ENCODE measurements at places on chromosomes 1 and 21.

- DNase-seq: no peak
Observed at GRCh38 chr21:35699361-35699760, 361.0 kb downstream of the SETD4 start.

DNA sequence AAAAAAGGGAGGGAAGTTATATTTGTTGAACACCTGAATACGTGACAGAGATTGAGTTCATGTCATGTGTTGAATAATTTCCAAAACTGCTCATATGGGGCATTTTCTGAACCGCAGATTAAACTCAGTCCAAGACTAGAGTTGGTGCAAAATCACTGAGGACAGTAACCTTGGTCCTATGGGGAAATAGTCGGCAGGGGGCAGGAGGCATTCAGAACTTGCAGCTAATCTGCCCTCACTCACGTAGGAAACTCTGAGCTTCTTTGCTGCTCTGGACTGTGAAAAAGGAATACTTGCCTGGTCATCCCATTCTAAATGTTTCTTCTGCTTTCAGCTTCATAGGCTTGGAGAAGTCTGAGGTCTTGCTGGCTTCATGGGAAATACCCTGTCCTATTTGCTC, 228.3 kb upstream of the ZP4 start:
- no peak for DNase-seq

GRCh38 chr1:84653130-84653677, 37.1 kb downstream of the SSX2IP start:
- DNase-seq: no peak

GRCh38 chr1:44246806-44247205, 33.5 kb downstream of the DMAP1 start:
- no peak for DNase-seq

- no peak for DNase-seq
Observed at GRCh38 chr1:20936621-20937020, 149.5 kb upstream of the HP1BP3 start.

DNA sequence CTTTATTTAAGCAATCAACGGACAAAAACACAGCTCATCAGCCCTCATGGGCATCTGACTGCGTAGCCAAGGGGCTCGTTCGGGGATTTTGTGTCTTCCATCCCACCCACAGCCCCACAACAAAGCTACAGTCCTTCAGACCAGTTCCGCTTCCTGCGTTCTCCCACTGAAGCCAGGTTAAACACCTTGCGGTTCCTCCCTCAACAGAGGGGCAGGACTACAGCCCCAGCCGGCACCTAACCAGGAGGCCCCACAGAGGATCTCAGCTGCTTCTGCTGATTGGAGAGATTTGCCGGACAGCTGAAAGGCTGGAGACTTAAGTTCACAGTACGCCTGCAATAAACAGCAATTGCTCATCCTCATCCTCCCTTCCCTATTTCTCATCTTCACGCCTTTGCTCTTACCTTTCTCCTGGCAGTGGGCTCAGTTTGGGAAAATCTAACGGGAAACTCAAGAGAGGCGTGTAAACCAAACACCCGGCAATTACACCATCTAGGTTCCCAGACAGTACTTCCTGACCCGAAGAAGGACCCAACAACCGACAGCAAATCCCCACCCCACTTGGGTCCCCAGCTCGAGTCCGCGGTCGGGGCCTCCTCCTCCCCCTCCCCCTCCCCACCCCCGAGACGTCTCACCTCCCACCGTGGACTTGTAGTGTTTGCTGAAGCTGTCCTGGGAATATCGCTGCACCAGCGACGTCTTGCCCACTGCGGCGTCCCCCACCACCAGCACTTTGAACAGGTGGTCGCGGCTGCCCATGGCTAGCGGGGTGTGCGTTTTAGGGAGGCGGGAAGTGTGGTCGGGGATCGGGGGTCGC, 876 bp downstream of the RAB29 start:
- DNase-seq: peak; percentile 27

DNA sequence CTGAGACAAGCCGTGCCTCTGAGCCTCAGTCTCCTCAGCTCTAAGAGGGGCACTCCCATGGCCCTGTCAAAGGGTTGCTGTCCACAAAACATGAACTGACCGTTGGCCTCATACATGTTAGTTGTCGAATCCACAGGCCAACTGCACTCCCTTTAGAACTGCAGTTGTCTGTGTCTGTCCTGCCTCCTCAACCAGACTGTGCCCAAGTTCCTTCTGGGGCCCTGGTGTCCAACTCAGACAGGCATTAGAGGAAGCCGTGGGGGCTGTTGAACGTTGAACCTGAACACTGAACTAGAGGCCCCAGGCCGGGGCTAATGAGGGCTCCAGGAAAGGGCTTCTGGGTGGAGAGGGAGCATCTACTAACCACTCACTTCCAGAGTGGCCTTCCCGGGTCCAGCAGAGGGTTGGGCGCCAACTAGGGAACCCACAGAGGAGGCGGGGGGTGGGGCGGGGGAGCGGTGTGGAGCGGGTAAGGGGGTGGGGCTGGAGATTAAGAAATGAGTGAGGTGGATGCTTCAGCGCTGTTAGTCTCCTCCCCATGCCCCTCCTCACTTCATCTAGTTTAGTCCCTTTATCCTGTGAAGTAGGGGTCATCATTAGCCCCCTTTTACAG, at the start of gene RAB42:
Gene RAB42 (plus strand): TSS at position 558 of the 613 bp plus-strand sequence. CDS start 247 bp downstream, outside the sequence.
- no peak for DNase-seq

DNA sequence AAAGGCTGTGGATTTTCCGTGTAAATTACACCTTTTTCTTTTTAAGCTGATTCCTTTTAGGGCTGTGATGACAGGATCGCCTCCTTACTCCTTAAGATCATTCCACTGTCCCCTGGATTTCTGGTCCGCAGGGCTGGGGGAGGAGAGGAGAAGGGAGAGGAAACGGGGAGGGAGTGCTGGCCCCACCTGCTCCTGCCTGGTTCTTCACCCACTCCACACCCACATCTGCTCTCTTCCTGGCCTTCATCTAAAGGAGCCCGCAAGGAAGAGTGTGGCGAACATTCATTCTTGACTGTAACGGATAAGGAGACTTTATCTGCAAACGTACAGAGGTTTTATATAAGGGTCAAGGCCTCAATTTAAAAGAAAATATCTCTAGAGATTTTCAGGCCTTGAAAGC, 242.0 kb downstream of the RHOU start:
- DNase-seq: no peak

DNA sequence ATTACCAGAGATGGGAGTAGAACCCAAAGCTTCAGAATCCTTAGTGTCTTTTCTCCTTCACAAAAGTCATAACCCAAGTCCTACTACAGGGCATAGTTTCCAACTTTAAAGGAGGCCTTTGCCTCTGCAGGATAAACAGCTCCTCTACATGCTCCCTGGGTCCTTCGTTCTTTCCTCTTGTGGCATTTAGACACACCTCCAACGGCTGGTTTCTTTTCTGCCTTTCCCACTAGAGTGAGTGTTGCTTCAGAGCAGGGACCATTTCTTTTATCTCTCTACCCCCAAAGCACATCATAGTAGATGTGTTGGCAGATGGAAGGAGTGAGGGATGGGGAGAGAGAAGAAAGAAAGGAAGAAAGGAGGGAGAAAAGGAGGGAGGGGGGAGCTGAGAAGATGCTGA, 144.7 kb upstream of the SPATA6 start:
- DNase-seq: no peak

- no peak for DNase-seq
Observed at GRCh38 chr1:197302775-197303174, 34.7 kb downstream of the CRB1 start.

- DNase-seq: no peak
Observed at GRCh38 chr1:9384751-9385245, 92.1 kb downstream of the SPSB1 start.

GRCh38 chr21:17818186-17819113, 706 bp downstream of the C21orf91 start:
- DNase-seq: peak; percentile 49

DNA sequence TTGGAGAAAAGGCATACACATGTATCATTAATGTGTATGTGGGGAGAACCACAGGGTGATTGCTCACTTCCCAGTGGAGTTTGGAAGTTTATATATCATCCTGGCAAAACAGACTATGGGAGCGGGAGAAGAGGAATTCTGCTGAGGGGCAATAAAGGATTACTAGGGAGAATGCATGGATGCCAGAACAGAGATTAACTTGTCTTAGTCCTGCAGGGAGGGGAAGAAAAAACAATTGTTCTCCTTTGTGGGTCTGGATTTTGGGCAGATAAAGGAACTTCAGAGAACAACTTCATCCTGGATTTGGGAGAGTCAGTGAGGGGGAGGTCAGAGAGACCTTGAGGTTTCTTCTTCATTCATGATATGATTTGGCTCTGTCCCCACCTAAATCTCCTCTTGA, 55.9 kb upstream of the SOX13 start:
- DNase-seq: no peak

DNA sequence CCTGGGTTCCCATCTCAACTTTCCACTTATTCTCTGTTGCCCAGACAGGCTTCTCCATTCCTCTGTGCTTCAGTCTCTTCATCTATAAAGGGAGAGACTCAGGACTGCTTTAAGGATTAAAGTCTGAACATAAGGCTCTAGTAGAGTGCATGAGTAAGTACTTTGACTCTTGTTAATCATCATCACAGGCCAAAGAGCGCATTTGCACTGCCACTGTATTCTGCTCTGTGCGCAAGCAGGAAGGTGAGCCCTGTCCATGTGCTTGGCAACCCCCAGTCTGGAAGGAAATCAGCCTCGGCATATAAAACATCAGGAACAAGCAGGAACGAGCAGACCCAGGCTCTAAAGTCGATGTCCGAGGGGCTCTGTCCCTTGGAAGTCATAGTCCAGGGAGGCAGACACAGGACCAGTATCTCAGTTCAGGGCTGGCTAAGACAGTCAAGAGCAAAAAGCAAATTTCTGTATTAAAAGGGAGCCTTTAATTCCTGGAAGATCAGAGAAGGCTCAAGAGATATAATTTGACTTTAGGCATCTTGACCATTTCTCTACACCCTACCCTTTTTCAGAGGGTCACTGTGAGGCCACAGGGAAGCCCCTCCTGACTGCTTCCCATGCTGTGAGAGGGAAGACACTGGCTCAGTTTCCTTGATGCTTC, 131.2 kb downstream of the TRABD2B start:
- no peak for DNase-seq

GRCh38 chr1:46246548-46247435, 771 bp upstream of the RAD54L start:
- DNase-seq: no peak

- DNase-seq: no peak
Observed at GRCh38 chr1:244349581-244350001, 102.1 kb downstream of the ADSS2 start.

- no peak for DNase-seq
Observed at GRCh38 chr1:100542285-100542684, 4.3 kb downstream of the GPR88 start.

DNA sequence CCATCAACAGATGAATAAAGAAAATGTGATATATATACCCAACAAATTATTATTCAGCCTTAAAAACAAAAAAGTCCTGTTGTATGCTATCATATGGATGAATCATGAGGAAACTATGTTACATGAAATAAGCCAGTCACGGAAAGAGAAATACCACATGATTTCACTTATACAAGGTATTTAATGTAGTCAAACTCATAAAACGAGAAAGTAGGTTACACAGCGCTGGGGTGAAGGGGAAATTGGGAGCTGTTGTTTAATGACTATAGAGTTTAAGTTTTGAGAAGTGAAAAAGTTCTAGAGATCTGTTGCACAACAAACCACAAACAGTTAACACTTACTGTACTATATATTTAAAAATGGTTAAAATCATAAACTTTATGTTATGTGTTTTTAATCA, 58.5 kb downstream of the SLC25A24 start:
- no peak for DNase-seq

DNA sequence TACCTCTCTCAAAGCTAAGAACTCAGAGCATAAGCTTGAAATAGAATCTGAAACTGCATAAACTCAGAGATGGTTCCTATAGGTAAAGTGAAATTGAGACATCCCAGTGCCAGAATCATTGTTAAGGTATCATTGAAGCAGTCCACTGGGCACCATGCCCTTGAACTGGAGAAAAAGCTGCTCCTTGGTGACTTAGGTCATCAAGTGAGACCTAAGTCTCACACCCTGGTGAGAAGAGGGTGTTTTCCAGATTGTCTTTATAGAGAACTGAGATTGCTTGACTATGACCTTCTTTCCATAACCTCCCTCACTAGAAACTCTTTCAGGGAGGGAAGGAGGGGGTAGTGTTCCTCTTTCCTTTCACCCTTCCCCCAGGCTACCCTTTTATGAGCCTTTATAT, 9.4 kb upstream of the ATP6V1G3 start:
- no peak for DNase-seq

DNA sequence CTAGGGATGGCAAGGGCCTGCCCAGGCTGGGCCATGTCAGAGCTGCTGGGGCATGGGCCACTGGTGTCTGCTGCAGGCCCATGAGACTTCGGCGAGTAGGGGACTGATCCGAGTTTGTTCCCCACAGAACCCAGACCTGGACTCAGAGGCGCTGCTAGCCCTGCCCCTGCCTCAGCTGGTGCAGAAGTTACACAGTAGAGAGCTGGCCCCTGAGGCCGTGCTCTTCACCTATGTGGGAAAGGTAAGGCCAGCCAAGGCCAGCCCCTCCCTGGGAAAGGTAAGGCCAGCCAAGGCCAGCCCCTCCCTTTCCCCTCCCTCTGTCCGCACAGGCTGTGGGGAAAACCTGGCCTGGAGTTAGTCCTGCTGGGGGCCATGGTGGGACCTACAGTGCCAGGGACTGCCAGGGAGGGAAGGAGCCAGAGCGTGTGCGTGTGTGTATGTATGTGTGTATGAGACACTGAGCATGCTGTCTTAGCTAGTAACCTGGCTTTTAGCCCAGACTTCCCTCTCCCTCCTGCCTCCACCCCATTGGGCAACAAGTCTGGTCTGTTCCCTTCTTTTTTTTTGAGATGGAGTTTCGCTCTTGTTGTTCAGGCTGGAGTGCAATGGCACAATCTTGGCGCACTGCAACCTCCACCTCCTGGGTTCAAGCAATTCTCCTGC, 8.0 kb downstream of the FAAH start:
- no peak for DNase-seq

DNA sequence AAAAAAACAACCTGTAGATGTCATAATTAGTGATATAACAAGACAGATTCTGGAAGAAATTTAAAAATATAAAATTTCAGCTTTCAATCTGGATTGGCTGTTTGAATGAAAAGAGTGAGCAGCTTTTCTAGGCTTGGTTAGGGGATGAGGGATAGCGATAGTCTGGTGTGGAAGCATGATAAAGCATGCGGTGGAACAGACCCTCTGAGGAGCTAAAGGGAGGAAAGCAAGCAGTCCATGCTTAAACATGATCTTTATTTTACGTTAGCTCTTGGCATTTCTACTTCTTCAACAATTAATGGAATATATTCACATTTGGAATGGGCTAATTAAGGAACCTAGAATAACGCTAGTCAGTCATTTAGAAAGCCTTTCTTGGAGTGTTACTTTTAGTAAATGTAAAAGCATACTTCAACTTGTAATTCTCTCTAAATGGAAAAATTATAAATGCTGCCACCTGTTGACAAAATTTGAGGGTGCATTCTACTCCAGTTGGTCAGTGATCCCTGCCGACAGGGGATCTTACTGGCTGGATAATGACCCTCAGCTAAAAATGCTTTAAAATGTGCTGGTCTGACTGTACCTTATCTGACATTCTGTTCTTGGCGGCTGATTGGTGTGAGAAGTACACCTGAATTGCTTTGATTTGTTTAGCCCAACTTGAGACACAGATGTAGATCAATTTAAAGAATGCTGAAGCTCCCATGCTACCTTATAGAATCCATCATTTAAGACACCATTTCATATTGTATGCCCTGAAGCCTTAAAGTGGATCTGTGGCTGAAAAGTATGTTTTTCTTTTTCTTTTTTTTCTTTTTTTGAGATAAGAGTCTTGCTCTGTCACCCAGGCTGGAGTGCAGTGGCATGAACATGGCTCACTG, 61.2 kb downstream of the AK4 start:
- DNase-seq: no peak

All from activated effector memory CD4-positive, alpha-beta T cell treated with Interleukin-2 at 50 U/mL for 16 hours (primary cell).